ENCODE measurements at places on chromosomes 5 and 9.

- no peak for DNase-seq
Measured at GRCh38 chr5:157252711-157253465, 13.0 kb upstream of the CYFIP2 start.

DNA sequence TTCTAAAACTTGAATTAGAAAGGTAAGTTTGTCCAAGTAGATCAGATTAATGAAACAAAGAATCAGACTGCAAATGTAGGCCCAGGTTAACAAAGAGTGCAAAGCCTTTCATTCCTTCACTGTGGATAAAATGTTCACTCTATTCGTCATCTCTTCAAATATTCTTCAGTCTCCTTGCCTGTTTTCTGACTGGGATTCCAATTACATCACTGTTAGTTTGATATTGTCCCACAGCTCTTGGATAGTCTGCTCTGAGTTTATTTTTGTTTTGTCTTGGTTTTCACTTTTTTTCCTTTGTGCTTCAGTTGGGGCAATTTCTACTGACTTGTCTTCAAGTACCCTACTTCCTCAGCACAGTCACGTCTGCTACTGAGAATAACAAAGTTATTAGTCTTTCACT, 38.5 kb upstream of the GZMA start:
- no peak for DNase-seq

- no peak for DNase-seq
Measured at GRCh38 chr5:138716456-138716924, 36.7 kb upstream of the CTNNA1 start.

- no peak for DNase-seq
Measured at GRCh38 chr5:150619359-150620230, 20.9 kb upstream of the SYNPO start.

DNA sequence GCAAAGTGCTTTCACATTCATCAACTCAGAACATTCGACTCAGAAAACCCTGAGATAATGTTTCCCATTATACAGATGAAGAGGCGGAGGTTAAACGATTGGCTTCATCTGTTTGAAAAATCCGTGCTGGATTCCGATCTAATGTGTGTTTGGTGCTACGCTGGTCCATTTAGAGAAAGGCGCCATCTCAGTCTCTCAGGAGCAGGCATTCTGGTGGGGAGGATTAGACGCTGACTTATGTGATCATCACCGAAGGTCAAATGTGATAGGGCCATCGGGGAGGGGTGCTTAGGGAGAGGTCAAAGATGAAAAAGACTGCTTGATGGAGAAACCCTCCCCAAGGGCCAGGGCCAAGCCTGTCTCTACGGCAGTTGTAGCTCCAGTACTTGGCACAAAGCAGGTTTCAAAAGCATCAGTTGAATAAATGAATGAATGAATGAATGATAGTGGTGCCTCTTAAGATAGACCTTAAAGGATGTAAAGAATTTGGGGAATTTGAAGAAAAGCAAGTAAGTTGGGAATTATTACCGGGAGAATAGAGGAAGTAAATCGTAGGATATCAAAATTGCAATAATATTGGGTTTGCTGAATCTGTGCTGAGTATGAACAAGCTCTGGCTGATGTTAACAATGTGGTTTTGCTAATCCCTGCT, 160.6 kb upstream of the SHB start:
- DNase-seq: no peak

DNA sequence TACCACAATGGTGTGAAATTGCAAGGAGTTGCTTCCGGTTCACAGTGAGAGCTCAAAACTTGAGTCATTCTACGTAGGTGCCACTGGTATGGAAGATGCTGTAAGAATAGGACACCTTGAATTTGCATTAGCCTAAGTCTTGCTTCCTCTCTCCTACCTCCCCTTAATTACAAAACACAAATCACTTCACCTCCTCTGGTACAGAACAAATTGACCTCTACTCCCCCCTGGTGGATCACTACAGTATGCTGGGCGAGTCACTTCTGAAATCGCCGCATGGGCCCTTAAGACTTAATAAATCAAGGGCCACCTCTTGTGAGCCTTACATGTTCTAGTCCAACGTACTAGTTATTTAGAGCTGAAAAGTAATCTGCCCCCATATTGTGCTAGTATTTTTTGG, 145.3 kb upstream of the SMARCA2 start:
- DNase-seq: no peak

DNA sequence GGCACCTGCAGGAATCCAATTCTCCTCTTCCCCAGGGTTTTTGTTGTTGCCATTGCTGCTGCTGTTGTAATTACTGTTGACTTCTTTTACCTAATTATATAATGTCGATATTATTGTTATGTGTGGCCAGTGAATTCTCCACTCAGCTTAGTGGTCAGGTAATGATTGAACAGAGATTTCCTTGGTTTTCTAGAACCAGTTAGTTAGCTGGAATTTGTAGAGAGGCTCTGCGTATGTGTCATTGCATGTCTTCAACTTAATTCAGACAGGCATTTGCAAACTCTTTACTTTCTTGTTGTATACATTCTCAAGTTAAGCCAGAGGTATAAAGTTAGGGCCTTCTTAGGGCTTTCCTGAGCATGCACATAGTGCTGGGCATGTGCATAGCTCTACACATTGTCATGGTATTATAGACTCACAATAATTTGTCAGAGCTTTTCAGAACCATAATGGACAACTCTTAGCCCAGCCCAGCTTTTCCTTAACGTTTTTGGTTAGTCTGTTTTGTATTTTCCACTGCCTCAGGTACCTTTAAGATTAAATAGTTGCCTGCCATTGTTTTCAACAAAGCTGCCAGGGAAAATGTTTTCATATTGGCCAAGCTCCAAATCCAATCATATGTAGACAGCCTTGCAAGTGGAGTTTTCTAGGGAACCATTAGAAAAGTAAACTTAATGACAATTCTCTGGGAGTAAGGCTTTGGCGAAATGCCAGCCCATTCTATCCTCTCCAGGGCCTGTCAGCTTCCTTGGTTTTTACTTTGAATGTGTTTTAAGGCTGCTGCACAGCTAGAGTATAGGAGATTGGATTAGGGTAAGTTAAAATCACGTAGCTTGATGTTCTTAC, 68.1 kb downstream of the UBE2R2 start:
- DNase-seq: peak; percentile 24

Data from forelimb muscle (tissue), 1 donor.